ENCODE measurements at places on chromosomes 7 and 10. TPM values are rescaled to one million over a fixed set of nuclear protein-coding genes. Genes with fewer than 3 reads are reported as not detected.

GRCh38 chr10:53331460-53331859 lies 558.9 kb upstream of the MBL2 start:
- DNase-seq = no peak

GRCh38 chr7:130655286-130655685 lies 13.3 kb downstream of the COPG2 start:
- no peak for DNase-seq

GRCh38 chr10:58178811-58179210 lies 88.9 kb downstream of the IPMK start:
- DNase-seq = no peak

DNA sequence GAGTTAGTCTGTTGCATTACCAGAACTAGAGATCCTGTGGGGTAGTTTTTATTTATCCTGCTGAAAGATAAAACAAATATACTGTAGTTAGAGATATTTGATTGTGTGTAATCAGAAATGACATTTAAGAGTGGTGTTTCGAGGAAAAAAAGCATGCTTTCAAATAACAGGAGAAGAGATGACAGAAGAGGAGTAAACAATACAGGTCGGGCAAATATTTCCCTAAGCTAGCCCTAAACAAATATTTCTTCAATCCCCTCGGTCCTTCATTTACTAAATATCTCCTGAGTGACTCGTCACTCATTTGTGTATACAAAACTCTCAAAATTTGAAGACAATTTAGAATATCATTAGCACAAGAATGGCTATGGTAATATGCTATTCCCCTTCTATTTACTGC lies 219.7 kb upstream of the FERD3L start:
- no peak for DNase-seq

DNA sequence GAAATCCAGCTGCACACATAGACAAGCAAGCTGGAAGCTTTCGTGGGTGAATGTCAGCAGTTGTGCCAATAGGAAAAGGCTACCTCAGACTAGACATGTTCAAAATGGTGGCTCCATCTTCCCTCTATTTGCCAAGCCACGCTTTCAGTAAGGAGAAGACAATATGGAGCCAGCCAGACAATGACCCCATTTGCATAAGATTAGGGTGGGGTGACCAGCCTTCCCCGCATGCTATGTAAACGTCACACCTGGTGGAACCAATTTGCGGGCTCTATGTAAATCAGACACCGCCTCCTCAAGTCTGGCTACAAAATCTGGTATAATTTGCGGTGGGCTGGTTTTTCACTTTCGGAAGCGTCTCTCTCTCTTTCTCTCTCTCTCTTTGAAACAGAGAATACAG lies 297.4 kb upstream of the PCDH15 start:
- DNase-seq = no peak

DNA sequence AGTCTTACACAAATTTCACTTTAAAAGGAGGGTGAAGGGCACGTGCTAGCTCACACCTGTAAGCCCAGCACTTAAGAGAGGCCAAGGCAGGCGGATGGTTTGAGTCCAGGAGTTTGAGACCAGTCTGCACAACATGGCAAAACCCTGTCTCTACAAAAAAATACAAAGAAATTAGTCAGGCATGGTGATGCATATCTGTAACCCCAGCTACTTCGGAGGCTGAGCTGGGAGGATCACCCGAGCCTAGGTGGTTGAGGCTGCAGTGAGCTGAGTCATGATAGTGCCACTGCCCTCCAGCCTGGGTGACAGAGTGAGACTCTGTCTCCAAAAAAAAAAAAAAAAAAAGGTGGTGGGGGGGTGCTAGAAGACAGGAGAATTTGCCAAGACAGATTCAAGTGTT lies 237.3 kb upstream of the KLF14 start:
- DNase-seq = no peak

DNA sequence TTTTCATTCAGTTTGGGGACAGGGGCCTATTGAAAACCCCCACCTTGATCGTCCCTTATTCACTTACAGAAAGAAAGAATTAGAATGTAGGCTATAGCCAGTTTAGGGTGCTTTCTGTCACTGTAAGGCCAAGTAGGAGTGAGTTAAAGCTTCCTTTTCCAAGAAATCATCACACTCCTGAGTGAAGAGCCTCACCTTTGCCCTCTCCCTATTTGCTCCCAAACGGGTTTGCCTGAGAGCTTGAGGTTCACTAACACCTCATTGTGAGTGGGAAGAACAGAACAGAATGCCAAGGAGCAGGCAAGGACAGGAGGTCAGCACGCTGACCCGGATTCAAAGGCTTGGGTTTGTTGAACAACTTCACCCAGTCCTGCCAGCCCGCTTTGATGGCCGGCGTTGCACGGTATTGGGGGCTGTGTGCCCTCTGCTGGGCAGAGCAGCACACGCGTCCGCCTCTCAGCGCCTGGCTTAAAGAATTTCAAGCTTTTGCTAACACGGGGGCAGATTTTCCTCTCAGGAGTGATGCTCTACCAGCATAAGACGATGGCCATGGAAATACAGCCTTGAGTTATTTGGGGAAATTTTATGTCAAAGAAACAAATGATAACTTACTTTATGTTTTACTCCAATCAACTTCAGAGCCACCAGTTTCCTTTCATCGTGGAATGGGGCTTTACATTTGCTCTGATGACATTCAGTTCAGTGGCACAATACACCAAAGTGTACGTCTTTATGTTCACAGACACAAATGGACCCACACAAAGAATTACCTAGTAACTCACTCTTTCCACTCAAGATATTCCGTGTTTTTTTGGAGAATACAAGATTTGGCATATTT lies 470.0 kb downstream of the SUGCT start:
- peak; percentile 34 for DNase-seq

GRCh38 chr7:26664735-26665416 lies 199.5 kb downstream of the SKAP2 start:
- DNase-seq = no peak

GRCh38 chr7:67522504-67522903 lies 525.9 kb downstream of the TYW1 start:
- no peak for DNase-seq

DNA sequence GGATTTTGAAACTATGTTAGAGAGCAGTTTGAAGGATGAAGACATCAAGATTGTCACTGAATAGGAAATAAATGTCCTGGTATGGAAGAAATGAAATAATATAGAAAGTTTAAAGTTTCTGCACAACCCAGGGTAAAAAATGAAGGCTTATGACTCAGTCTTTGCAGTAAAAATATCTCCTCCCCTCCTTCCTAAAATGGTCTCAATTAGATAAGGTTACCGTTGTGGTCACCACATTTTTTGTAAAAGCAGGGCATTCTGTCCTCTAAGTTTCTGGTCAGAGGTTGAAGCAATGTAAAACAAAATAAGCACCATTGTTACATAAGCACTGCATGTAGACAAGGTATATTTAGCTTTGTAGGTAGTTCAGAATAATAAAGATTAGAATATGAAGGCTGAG lies 403.5 kb downstream of the SUGCT start:
- DNase-seq = no peak

HSPA12A gene
- 10.7 TPM for total RNA-seq

ANKRD30A gene
- not detected for total RNA-seq

PNLIPRP2 gene
- total RNA-seq = not detected

MOGAT3 gene
- total RNA-seq = not detected
